ENCODE measurements at places on chromosomes 13 and 19. TPM values are rescaled to one million over a fixed set of nuclear protein-coding genes. Genes with fewer than 3 reads are reported as not detected.

ZNF529 gene
- 7.2 TPM for total RNA-seq

PINLYP gene
- total RNA-seq, result 4.0 TPM

GRCh38 chr13:113274721-113275120 is 22.3 kb upstream of the LAMP1 start:
- no peaks in the 10 kb centered on the region for H3K4me1 ChIP-seq
- no peaks in the 10 kb centered on the region for H3K27me3 ChIP-seq
- H3K36me3 ChIP-seq, result no peaks in the 10 kb centered on the region

DNA sequence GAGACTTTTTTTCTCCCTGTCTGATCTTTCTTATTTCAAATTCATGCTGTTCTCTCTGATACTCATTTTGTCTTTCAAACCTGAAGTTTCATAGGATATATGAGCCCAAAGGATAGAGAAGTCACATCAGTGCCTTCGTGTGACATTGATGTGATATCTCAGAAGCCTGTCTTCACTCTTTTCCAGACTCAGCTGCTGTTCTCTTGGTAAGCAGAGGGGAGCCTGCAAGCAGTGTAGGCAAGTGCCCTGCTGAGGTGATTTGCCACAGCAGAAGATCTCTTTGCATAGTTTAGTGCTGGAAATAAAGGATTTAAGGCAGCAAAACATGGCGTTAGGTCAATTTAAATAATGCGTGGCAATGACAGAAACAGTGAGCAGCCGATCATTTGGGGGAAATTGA is 346.7 kb downstream of the ITGBL1 start:
- no peaks in the 10 kb centered on the region for H3K4me1 ChIP-seq
- H3K36me3 ChIP-seq, result no peaks in the 10 kb centered on the region
- H3K27me3 ChIP-seq, result no peaks in the 10 kb centered on the region
- no peak overlapping the region for H3K4me3 ChIP-seq
- no peak for DNase-seq

DNA sequence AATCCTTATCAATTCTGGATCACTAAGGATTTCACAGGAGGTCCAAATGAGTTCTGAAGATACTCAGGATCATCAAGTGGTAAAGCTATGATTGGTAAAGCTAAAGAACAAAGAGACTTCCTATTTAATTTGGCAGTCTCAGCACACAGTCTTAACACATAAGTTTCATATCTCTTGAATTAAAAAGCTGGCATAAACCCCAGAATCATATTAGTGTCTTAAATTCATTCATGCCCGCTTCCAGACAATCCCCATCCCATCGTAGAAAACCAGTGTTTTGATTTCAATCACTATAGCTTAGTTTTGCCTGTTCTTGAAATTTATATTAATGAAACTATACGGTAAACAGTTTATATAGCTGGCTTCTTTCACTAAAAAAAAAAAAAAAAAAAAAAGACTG is 278.7 kb downstream of the DIAPH3 start:
- no peak overlapping the region for H3K4me3 ChIP-seq
- no peaks in the 10 kb centered on the region for H3K27me3 ChIP-seq
- no peaks in the 10 kb centered on the region for H3K4me1 ChIP-seq
- H3K36me3 ChIP-seq, result no peaks in the 10 kb centered on the region
- no peak for DNase-seq

DNA sequence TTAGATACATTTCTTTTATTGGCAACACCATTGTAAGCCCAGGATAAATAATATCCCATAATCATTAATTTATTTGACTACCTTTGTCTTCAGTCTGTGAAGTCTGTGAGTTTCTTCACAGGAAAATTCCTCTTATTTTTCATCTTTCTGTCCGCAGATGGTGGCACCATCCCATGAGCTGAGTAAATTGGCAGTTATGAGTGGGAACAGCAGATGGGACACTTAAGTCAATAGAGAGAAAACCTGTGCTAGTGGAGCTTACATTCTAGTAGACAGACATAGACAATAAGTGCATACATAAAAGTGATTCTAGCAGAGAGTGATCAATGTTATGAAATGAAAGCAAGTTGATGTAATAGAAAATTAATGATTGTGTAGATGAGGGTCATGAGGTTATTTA is 638.2 kb upstream of the MIR17HG start:
- DNase-seq, result no peak
- no peak overlapping the region for H3K27ac ChIP-seq
- no peaks in the 10 kb centered on the region for H3K27me3 ChIP-seq
- H3K4me1 ChIP-seq, result no peaks in the 10 kb centered on the region
- H3K4me3 ChIP-seq, result no peak overlapping the region

APOC4 gene
- total RNA-seq, result not detected

FBN3 gene
- not detected for total RNA-seq

TINCR gene
- total RNA-seq, result 45.3 TPM

DNA sequence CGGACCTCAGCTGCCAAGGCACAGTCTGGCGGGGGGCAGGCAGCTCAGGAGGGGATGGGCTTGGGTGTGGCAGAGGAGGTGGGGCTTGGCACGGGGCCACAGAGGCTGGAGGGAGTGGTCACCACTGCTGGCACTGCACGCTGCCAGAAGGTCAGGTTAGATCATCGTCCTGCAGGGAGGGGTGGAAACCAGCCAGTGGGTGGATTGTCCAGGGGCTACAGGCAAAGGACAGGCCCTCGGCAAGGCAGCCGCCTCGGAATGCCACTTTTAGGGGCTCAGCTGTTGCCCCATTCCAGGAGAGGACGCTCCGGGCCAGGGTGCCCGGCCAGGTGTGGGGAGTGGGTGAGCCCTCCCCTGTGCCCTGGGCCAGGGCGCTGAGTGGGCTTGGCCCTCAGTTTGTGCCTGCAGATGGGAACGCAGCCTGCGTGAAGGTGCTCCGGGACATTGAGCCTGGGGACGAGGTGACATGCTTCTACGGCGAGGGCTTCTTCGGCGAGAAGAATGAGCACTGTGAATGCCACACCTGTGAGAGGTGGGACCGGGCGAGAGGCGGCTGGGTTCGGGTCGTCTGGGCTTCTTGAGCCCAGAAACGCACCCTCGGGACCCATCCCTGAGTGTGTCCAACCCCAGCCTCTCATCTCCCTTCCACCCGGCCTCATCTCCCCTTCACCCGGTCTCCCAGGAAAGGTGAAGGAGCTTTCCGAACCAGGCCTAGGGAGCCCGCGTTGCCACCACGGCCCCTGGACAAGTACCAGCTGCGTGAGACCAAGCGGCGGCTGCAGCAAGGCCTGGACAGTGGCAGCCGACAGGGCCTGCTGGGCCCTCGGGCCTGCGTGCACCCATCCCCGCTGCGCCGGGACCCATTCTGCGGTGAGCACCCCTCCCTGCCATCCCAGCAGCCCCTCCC is 6.4 kb downstream of the KMT5C start:
- H3K4me3 ChIP-seq, result no peak overlapping the region
- H3K27me3 ChIP-seq, result peaks cover under 1% of the 10 kb centered on the region
- peaks cover 21% of the 10 kb centered on the region for H3K4me1 ChIP-seq
- H3K36me3 ChIP-seq, result peaks cover 4% of the 10 kb centered on the region
- DNase-seq, result peak; percentile 72

- H3K36me3 ChIP-seq, result no peaks in the 10 kb centered on the region
- H3K4me3 ChIP-seq, result no peak overlapping the region
- no peaks in the 10 kb centered on the region for H3K27me3 ChIP-seq
- H3K27ac ChIP-seq, result no peak overlapping the region
Observed at GRCh38 chr13:94854688-94855087, 142.3 kb upstream of the SOX21 start.

DNA sequence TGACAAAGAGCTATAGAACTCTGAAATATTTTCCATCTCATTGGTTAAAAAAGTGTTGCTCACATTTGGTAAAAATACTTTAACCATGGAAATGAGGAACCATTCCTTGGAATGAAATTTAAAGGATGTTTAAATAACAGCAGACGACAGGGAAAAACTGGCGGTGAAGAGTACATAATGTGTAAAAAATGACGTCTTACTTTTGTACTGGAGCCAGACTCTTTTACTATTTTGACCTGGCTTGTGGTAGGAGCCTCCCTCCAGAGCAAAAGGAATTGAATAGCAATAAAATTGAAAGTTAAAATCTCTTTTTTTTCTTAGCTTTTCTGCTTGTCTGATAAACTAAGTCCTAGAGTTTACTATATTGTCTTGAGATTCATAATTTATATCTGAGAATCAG is 426.2 kb upstream of the KLHL1 start:
- H3K27me3 ChIP-seq, result no peaks in the 10 kb centered on the region
- H3K4me3 ChIP-seq, result no peak overlapping the region
- H3K27ac ChIP-seq, result no peak overlapping the region
- H3K4me1 ChIP-seq, result no peaks in the 10 kb centered on the region

DNA sequence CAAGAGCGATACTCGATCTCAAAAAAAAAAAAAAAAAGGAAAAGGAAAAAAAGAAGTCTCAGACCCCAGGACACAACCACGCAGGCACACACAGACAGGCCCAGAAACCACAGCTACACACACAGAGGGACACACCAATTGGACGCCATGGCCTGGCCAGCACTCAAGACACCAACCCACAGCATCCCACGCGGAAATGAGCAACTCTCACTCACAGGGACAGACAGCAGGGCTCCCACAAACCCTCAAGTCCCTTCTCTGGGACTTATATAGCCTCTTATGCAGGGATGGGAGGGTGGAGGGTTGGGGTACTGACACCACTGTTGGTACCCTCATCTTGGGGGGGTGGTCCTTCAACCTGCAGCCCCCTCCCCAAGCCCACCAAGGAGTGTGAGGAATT is 5.9 kb downstream of the NOTCH3 start:
- no peak overlapping the region for H3K4me3 ChIP-seq
- H3K27me3 ChIP-seq, result peaks cover 55% of the 10 kb centered on the region
- DNase-seq, result no peak
- no peaks in the 10 kb centered on the region for H3K36me3 ChIP-seq
- no peak overlapping the region for H3K27ac ChIP-seq
- peaks cover 6% of the 10 kb centered on the region for H3K4me1 ChIP-seq

- peaks cover 12% of the 10 kb centered on the region for H3K4me1 ChIP-seq
- DNase-seq, result no peak
- no peaks in the 10 kb centered on the region for H3K36me3 ChIP-seq
- peak overlapping the region; percentile 99 for H3K27ac ChIP-seq
- H3K27me3 ChIP-seq, result no peaks in the 10 kb centered on the region
- peak overlapping the region; percentile 66 for H3K4me3 ChIP-seq
Observed at GRCh38 chr13:30394751-30395191, 27.5 kb upstream of the UBE2L5 start.

GRCh38 chr19:35461060-35461459 is 13.0 kb downstream of the FFAR2 start:
- no peak overlapping the region for H3K4me3 ChIP-seq
- no peak for DNase-seq
- H3K27me3 ChIP-seq, result no peaks in the 10 kb centered on the region
- peaks cover 16% of the 10 kb centered on the region for H3K4me1 ChIP-seq
- no peaks in the 10 kb centered on the region for H3K36me3 ChIP-seq

Measured in transverse colon (tissue), 4 donors.